ENCODE measurements at places on chromosomes 6 and 20.

DNA sequence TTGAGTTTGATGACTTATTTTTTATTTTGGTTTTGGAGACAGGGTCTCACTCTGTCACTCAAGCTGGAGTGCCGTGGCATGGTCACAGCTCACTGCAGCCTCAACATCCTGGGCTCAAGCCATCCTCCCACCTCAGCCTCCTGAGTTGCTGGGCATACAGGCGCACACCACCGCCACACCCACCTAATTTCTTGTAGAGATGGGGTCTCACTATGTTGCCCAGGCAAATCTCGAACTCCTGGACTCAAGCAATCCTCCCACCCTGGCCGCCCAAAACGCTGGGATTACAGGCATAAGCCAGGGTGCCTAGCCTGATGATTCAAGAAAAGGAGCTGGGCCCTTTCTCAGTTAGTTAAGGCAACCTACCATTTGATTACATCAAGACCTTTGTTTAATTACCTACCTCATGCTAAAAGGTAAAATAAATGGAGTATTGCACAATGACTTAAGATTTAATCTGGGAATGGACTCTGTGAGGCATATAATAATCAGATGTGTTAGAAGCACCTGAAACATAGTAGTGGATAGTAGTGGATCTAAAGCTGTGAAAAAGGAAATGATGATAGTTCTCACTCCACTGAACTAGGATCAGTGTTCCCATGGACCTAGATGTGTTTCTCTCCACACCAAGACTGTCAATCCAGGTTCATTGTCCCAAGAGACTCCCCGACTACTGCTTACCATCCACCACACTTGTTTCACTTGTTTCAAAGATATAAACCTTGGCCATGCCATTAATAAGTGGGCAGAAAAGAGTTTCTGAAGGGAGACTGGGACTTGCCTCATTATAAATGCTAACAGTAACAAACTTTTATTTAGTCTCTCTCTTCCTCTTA, 2.1 kb downstream of the TNFRSF21 start:
- no peak for DNase-seq

DNA sequence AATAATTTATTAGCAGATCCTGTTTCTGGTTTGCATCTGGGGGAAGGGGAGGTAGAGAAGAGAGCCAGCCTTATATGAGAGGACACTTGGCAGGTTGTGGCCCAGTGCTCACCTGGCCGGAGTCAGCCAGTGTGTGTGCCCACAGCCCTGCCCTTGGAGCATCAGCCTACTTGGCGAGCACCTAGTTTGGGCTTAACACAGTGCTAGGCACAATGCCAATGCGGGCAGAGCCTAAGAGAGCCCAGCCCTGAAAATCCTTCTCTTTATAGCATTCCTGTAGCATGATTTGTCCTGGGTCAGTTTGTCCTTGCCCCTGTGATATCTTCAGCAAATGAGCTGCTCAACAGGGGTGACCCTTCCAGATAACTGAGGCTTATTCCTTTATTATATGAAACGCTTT, 73.0 kb downstream of the SLX4IP start:
- DNase-seq, result no peak

DNA sequence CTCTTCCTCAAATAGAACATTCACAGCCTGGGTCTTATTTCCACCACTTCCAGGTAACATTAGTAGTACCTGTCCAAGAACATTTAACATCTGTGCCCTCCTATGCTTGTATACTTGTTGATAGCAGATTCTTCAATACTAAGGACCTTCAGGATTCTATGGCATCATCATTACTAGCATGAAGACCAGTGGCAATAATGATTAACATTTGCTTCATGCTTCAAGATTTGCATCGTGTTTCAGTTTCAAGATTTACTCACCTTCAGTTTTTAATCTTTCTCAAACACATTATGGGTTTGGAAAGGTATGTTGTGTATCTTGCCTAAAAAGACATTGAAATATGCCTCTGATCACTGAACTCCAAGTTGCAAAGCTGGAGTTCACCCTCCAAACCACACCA, 412.8 kb upstream of the NRSN1 start:
- no peak for DNase-seq

- peak; percentile 5 for DNase-seq
Measured at GRCh38 chr6:6497976-6498375, 90.5 kb upstream of the LY86 start.

- DNase-seq, result no peak
Measured at GRCh38 chr6:166774770-166775169, 147.7 kb upstream of the RPS6KA2 start.

DNA sequence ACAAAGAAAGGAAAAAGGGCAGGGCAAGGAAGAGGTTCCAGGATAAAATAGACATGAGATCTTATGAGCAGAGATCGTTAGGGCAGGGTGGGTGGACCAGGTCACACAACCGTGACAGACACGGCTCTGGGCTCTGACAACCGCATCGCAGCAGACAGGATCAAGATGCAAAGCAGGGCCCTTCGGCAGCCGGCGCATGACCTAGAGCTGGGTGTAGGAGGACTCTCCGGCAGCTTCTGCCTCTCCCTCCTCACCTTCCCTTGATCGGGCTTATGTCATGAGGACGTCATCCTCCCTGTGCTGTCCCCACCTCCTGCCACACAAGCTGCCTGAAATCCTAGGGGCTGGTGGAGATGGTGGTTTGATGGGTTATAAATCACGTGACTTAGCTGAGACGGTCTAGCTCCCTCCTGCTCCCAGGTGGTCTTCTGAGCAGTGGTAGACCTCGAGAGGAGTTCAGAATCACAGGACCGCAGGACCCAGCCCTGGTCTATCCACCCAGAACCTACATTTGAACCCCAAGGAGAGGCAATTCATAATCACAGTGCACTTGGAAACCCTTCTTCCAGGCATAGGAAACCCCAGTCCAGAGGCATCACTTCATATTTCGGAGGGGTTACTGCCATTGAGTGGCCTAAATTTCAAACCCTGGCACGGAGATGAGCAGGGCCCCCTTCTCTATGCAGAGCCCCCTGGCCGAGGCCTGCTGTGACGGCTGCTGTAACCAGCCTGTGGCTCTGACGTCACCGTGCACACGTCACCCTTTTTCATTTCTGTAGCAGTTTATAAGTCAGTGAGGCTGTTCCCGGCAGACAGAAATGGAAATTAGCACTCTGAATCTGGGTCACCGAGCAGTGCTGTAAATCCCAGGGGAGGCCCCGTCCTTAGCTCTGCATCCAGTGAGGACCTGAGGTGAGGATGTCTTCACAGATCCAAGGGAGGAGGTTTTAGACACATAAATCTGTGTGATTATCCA, 8.7 kb upstream of the CCR6 start:
- no peak for DNase-seq

DNA sequence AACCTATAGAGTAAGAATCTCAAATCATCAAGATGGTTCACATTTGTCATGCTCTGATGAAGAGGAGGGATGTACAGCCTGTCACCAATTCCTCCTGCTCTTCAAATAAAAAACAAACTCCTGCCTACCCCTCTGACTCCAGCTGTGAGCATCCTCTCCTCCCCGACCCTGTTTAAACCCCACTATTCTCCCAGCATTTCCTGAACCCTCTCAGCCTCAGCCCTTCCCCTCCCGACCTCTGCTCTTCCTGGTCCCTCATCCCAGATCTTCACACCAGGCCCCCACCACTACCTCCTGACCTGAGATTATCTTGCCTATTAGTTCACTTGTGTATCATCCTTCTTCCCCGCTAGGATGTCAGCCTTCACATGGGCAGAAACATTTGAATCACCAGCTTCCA, 75.8 kb downstream of the ZMYND8 start:
- DNase-seq, result no peak

GRCh38 chr6:166257911-166258318, 50.3 kb downstream of the PRR18 start:
- DNase-seq, result no peak

GRCh38 chr20:346640-347316, at the start of gene NRSN2:
TSS of gene NRSN2 (plus strand) at chr20:347111. CDS start at chr20:349644, 2,533 bp downstream.
- peak; percentile 75 for DNase-seq

DNA sequence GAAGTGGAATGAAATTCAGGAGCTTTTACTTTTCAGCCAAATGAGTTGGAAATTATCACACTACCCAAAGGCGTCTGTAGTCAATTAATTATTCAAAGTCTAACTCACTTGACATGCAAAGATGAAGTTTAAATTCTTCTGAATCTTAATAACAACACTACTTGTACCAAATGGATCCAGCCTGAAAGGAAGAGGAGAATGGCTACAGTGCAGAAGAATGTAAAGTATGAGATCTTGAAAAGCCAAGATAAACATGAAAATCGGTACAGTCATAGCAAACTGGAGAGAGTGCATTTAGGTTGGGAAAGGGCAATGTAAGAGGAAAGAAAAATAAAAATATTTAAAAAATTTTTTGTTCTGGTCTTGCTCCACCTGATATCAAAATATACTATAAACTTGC, 195.5 kb downstream of the SIM1 start:
- no peak for DNase-seq

DNA sequence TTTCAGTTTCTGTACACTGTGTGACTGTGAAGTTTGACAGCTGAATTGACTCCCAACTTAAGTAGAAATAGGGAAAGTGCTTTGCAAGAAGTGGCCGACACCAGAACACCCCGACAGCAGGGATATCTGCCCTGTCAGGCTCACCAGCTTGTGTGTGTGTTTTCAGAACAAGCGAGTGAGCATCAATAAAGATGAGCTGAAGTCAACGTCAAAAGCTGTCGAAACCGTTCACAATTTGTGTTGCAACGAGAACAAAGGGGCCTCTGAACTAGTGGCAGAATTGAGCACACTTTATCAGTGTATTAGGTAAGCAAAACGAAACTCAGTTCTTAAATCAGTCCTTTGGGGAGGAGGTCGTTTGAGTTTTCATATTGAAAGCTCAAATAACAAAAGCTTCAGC, 10.7 kb downstream of the NELFCD start:
- DNase-seq, result no peak

DNA sequence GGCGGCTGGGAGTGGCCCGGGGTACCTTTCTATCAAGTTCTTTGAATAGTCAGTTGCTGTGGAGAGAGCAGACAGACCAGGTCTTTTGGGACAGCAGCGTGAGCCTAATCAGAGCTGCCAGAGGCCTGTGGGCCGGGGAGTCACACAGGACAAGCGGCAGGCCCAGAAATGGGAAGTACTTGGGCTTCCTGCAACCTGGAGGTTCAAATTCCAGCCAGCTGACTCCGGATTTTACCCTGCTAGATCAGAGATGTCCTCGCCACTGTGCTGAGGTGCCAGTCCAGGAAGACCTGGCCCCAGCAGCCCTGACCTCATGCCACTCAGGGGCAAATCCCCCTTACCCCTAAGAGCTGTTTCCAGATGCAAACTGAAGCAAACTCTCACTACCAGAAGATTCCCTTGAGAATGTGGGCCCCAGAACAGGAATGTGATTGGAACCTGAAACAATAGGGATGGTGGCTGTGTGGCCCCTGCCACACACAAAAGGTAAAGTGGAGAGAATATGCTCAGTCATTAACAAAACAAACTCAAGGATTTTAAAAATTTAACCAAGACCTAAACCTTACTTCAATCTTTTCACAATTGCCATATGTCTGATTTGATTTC, 9.7 kb downstream of the BEND3 start:
- peak; percentile 38 for DNase-seq

DNA sequence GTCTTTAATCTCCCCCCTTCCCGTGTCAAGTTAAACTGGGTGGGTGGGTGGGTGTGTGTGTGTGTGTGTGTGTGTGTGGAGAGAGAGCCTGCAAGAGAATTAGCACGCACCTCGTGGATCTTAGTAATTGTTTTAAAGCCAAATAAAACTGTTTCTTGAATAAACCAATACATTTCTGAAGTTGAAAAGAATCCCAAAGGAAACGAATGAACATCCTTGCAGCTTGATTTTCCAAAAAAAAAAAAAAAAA, 381 bp upstream of the BICRAL start:
- DNase-seq, result no peak

GRCh38 chr6:24520929-24521546, 26.3 kb downstream of the ALDH5A1 start:
- peak; percentile 56 for DNase-seq

GRCh38 chr20:32483351-32484224, 101.5 kb downstream of the NOL4L start:
- DNase-seq, result peak; percentile 66

- DNase-seq, result no peak
Measured at GRCh38 chr20:54047048-54047447, 23.3 kb downstream of the BCAS1 start.

DNA sequence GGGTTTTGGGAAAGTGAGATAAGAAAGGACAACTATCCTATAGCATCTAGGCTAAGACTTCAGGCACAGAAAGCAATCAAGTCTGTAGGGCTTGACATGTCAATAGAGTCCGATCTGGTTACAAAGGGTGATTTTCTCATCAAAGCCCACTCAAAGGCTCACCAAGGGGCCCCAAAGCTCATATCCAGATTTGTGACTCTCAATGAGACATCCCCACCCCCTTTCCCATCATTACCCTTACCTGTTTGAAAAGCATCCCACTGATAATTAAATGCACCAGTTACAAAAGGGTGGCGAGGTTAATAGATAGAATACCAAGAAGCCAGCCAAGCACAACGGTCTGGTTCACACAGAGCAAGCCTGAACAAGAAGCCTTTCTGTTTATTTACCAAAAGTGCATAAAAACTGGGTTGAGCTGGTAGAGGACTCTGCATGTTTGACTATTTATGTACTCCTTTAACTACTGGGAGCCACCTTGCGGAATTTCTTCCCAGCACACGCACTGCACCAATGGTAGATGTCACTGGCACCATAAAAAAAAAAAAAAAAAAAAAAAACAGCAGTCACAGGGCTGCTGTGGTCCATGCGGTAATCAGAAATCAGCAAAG, 6.1 kb downstream of the JAG1 start:
- no peak for DNase-seq

DNA sequence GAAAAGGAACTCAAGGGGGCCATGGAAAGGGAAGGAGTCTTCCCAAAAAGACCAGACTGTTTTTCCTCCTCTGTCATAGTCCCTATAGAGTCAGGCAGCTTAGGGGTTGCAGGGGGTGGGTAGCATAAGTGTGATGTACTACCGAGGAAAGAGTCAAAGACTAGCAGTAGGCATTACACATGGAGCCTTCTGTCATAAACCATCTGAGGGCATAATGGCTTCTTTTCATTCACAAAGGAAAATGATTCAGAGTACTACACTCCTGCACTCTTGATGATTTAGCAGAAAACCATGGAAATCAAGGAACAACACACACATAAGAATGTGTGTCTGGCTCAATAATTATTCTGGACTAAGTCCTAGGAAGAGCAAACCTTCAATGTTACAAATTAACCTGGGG, 14.9 kb downstream of the PLN start:
- DNase-seq, result no peak

- DNase-seq, result no peak
Measured at GRCh38 chr20:42379385-42379784, 761.2 kb upstream of the CHD6 start.

All from ELF-1 (cell line).